ENCODE measurements at places on chromosomes 5 and 9.
A peak's percentile ranks its signal among the peaks of the same experiment; 100 is the strongest.

DNA sequence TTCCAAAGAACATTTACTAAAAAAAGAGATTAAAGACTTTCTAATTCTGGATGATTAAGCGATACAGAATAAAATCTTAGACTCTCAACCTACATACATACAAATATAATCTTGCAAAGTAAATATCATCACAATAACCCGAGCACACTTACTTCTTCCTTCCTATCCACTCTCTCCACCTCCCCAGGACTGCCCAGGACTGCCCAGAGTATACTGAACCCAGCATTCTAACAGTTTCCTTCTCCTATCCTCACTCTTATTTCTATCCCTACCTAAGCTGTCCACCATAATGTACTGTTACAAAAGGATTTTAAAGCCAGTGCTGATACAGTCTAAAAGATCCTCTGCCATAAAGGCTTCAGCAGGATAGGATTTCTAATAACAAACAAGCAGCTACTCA is 413.3 kb upstream of the POU5F2 start:
- no peaks in the 10 kb centered on the region for H3K36me3 ChIP-seq
- H3K27ac ChIP-seq: no peak overlapping the region
- H3K27me3 ChIP-seq: no peaks in the 10 kb centered on the region
- H3K4me1 ChIP-seq: no peaks in the 10 kb centered on the region
- H3K4me3 ChIP-seq: no peak overlapping the region

DNA sequence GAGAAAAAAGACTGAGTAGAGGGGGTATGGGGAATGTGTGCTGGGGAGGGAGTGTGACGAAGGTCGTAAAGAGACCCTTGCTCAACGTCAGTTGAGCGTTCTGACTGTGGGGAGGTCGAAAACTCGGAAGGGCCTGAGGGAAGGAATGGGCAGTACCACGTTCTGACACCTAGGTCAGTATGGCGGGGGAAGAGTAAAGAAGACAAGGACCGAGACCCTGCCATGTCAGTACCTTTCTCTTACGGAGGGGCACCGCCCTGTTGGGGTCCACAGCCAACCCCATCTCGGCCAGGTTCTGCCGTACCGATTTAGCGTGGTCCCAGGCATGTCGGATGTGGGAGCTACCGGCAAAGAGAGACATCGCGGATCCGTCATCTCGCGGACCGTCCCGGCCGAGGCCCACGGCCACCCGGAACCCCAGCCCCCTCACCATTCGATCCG is 375 bp downstream of the NOP16 start:
- peaks cover 40% of the 10 kb centered on the region for H3K36me3 ChIP-seq
- H3K27me3 ChIP-seq: no peaks in the 10 kb centered on the region
- peak overlapping the region; percentile 87 for H3K4me3 ChIP-seq
- peaks cover 7% of the 10 kb centered on the region for H3K4me1 ChIP-seq
- peak overlapping the region; percentile 96 for H3K27ac ChIP-seq

DNA sequence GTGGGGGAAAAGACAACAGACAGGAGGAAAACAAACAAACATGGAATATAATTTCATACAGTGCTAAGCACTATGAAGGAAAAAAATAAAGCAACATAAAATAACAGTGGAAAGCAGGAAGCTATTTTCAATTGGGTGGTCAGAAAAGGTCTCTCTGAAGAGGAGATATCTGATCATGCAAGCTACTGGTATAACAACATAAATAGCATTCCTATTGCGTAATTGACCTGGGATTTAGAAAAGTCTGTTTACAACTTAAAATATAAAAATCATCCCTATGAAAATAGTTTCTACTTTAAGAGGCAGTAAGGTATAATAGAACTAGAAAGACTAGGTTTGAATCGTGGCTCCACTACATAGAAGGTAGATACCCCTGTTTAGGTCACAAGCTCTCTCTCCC is 61.4 kb downstream of the FBXW11 start:
- no peak overlapping the region for H3K27ac ChIP-seq
- H3K27me3 ChIP-seq: no peaks in the 10 kb centered on the region
- H3K36me3 ChIP-seq: no peaks in the 10 kb centered on the region

- DNase-seq: no peak
- no peak overlapping the region for H3K27ac ChIP-seq
- no peaks in the 10 kb centered on the region for H3K4me1 ChIP-seq
- H3K4me3 ChIP-seq: no peak overlapping the region
Measured at GRCh38 chr5:43140286-43140685, 19.6 kb downstream of the ZNF131 start.

- no peaks in the 10 kb centered on the region for H3K27me3 ChIP-seq
- no peak overlapping the region for H3K27ac ChIP-seq
- no peaks in the 10 kb centered on the region for H3K4me1 ChIP-seq
- no peak for DNase-seq
Measured at GRCh38 chr5:78490709-78491485, 130.5 kb downstream of the SCAMP1 start.

GRCh38 chr5:137665678-137666460 is 70.0 kb downstream of the KLHL3 start:
- no peak for DNase-seq
- no peak overlapping the region for H3K27ac ChIP-seq
- peaks cover 14% of the 10 kb centered on the region for H3K4me1 ChIP-seq
- H3K36me3 ChIP-seq: no peaks in the 10 kb centered on the region

DNA sequence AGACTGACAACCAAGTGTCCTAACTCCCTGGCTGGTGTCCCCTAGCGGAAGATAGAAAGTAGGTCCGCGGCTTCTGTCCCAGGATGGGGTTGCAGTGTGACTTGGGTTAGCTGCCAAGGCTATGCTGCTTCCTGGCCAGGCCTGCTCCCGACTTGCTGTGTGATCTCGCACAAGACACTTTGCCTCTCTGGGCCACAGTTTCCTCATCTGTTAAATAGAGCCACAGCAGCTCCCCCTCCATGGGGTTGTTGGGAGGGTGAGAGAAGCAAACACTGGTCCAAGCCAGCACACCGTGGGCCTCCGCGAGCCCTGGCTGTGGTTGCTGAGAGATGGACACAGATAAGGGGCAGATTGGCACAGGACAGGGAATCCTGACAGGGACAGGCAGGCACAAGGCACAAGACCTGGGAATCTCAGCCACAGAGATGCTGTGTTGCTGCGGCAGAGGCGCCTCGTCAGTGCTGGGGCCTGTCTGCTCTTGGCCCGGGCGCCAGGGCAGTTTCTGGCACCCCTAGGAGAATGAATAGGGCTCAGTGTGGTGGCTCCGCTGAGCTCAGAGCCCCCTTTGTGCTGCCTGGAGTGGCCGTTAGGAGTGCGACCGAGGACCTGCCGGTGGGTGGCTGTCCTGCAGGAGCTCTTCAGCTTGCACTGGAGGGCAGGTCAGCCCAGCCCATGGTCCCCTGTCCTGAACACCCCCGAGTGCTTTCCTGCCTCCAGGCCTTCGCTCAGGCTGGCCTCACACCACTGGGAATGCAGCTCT is 1.8 kb upstream of the SH2D3C start:
- H3K4me1 ChIP-seq: peaks cover 31% of the 10 kb centered on the region
- H3K27me3 ChIP-seq: no peaks in the 10 kb centered on the region
- H3K27ac ChIP-seq: peak overlapping the region; percentile 68
- no peaks in the 10 kb centered on the region for H3K36me3 ChIP-seq
- H3K4me3 ChIP-seq: no peak overlapping the region

DNA sequence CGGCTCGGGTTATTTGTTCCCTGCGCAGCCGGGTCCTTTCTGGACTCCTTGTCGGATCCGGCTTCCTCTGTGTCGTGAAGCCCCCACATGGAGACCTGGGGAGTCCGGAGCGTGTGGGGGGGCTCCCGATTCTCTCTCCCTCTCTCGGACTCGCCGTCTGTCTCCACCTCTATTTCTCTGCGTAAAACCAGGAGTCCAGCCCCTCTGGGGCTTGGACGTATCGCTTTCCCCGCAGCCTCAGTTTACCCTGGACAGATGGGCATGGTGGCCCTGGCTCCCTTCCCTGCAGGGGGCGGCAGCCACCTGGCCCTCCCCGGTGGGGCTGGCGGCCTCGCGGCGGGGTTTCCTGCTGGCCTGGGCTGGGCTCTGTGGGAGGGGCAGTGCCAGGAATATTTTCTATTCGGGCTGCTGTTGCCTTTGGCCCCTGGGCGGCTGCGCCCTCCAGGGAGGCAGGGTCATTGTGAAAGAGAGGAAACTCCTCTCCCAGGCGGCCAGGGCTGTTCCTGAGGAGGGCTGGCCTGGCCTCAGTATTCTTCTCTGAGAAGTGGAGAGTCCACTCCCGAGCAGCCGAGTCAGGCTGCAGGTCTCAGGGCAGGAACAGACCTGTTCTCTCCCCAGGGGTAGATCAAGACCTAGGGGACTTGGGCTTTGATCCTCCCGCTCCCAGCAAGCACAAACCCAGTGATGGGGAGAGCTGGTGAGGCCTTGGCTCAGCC is 665 bp downstream of the ASS1 start:
- H3K4me1 ChIP-seq: peaks cover 46% of the 10 kb centered on the region
- DNase-seq: peak; percentile 81
- no peaks in the 10 kb centered on the region for H3K27me3 ChIP-seq
- peak overlapping the region; percentile 64 for H3K4me3 ChIP-seq

GRCh38 chr9:128122809-128123175 is 4.7 kb downstream of the PTGES2 start:
- H3K4me1 ChIP-seq: peaks cover 21% of the 10 kb centered on the region
- no peak overlapping the region for H3K4me3 ChIP-seq
- peaks cover 36% of the 10 kb centered on the region for H3K36me3 ChIP-seq
- H3K27ac ChIP-seq: no peak overlapping the region

- H3K4me1 ChIP-seq: peaks cover 10% of the 10 kb centered on the region
- no peak for DNase-seq
- H3K27me3 ChIP-seq: no peaks in the 10 kb centered on the region
- H3K36me3 ChIP-seq: no peaks in the 10 kb centered on the region
- no peak overlapping the region for H3K4me3 ChIP-seq
Measured at GRCh38 chr9:137402746-137403145, 20.2 kb downstream of the EXD3 start.

- H3K27ac ChIP-seq: no peak overlapping the region
- H3K36me3 ChIP-seq: no peaks in the 10 kb centered on the region
- no peak for DNase-seq
- H3K4me1 ChIP-seq: no peaks in the 10 kb centered on the region
Measured at GRCh38 chr9:75186767-75187380, 98.6 kb downstream of the OSTF1 start.

GRCh38 chr9:81028504-81028903 is 660.8 kb downstream of the TLE1 start:
- H3K36me3 ChIP-seq: no peaks in the 10 kb centered on the region
- no peaks in the 10 kb centered on the region for H3K27me3 ChIP-seq
- H3K4me1 ChIP-seq: no peaks in the 10 kb centered on the region
- H3K4me3 ChIP-seq: no peak overlapping the region

DNA sequence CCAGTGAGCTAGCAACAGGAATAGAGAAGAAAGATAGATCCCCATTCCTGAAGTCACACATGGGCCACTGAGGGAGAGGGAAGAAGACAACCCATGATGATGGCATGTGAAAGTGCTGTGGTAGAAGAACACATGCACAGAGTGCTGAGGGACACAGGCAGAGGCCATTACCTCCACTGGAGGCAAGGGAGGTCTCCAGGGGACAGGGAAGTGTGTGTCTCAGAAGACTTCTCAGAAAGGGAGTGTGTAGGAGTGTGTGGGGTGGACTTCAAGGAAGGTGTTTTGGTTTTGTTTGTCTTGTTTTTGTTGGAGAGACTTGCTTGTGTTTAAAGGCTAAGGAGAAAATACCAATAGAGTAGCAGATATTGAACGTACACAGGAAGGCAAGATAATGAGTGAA is 77.0 kb upstream of the SMARCA2 start:
- no peak overlapping the region for H3K4me3 ChIP-seq

- DNase-seq: no peak
- no peaks in the 10 kb centered on the region for H3K4me1 ChIP-seq
Measured at GRCh38 chr9:74526215-74526614, 29.1 kb downstream of the RORB start.

GRCh38 chr5:761059-761771 is 23.3 kb downstream of the ZDHHC11B start:
- no peaks in the 10 kb centered on the region for H3K27me3 ChIP-seq
- no peak overlapping the region for H3K4me3 ChIP-seq
- DNase-seq: peak; percentile 58
- peaks cover 24% of the 10 kb centered on the region for H3K4me1 ChIP-seq
- H3K27ac ChIP-seq: peak overlapping the region; percentile 24

DNA sequence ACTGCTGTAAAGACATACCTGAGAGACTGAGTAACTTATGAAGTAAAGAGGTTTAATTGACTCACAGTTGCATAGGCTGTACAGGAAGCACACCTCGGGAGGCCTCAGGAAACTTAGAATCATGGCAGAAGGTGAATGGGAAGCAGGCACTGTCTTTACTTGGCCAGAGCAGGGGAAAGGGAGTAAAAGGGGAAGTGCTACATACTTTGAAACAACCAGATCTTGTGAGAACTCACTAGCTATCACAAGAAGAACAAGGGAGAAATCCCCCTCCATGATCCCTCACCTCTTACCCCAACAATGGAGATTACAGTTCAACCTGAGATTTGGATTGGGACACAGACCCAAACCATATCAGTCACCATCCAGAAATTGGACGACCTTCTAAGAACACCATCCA is 1285.8 kb upstream of the CDH9 start:
- no peak overlapping the region for H3K27ac ChIP-seq
- H3K4me1 ChIP-seq: no peaks in the 10 kb centered on the region
- no peak for DNase-seq
- H3K4me3 ChIP-seq: no peak overlapping the region
- H3K36me3 ChIP-seq: no peaks in the 10 kb centered on the region
- no peaks in the 10 kb centered on the region for H3K27me3 ChIP-seq

DNA sequence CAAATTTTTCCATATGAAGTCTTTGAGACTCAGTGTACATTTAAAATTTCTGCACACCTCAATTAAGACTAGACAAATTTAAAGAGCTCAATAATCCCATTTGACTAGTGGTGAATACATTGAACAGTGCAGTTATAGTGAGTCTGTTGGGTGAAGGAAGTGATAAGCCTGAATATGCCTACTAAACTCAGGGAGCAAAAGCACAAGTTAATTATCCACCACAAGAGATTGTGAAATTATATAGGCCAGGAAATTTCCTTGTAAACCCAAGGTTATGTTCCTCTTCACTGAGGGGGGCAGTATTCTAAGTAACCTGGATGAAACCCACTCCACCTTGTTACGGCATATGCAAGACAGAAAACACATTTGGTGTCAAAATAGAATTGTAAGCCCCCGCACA is 612.9 kb upstream of the DAB2 start:
- H3K4me3 ChIP-seq: no peak overlapping the region
- no peak overlapping the region for H3K27ac ChIP-seq
- H3K27me3 ChIP-seq: no peaks in the 10 kb centered on the region
- no peaks in the 10 kb centered on the region for H3K36me3 ChIP-seq
- no peaks in the 10 kb centered on the region for H3K4me1 ChIP-seq

DNA sequence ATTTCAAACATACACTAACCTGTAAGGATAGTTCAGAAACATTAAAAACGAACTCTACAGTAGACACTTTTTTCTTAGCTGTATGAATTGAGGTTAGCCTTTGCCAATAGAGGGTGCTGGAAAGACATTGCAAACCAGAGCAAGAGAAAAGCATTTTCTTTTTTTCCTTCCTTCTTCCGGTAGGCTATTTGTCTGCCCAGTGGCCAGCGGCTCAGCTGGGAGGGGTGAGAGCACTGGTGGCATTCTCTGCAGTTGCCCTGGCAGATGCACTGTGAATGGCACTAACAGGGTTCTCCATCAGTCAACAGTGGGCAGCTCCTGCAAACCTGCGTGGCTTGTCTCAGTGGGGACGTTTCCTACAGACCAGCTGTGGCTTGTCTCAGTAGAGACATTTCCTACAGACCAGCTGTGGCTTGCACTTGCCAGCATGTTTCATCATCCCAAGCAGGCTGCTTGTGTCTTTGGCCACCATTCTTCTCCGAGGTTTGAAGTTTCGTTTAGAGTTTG is 984.5 kb upstream of the CDH18 start:
- H3K27me3 ChIP-seq: no peaks in the 10 kb centered on the region
- peak overlapping the region; percentile 38 for H3K27ac ChIP-seq
- peak overlapping the region; percentile 48 for H3K4me3 ChIP-seq
